ENCODE measurements at places on chromosomes 6 and 20. TPM values are rescaled to one million over a fixed set of nuclear protein-coding genes. Genes with fewer than 3 reads are reported as not detected.

- no peak for DNase-seq
Observed at GRCh38 chr20:59082077-59082740, 39.6 kb upstream of the PRELID3B start.

DNA sequence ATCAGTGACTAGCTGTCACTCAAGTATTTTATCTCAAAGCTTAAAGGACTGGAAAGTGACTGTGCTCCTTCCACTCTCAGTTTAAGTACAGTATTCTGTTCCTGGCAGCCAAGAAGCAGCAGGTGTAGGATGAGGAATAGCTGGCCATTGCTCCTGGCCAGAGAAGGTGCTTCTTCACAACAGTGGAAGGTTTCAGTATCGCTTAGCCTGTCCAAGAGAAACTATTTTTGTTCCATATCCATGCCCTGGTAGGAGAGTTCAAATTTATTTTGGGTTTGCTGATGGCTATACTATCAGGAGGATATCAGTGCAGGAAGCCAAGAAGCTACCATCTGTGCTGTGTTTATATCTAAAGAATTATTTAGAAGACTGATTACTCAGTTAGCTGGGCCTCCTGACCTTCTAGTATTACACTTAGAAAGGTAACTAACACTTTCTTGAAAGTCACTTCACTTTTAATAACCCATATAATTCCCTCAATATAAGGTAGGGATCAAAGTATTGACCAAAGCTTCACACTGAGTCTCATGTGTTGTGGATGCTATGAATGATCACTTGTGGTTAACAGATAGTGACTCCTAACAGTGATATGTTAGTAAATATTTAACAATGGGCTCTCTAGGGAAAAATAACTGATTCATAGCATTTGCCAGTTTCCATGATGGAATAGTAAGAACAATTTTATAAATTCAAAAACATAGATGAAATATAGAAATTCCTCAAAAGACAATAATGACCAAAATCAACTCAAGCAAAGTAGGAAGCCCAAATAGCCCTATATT is 99.9 kb downstream of the AIG1 start:
- DNase-seq = no peak

DNA sequence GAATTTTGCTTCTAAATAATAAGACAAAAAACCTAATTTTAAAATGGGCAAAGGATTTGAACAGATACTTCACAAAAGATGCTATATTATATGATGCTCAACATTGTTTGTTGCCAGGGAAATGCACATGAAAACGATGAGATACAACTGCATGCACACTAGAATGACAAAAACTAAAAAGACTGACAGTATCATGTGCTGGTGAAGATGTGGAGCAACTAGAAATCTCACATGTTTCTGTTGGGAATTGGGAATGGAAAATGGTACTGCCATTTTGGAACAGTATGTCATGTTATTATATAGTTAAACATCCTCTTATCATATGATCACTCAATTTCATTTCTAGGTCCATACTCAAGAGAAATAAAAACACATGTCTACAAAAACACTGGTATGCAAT is 13.4 kb upstream of the SNX9 start:
- DNase-seq = no peak

Gene HELZ2
- total RNA-seq = 35.6 TPM

Gene EPHA7
- 4.6 TPM for total RNA-seq

Data from ureter (tissue), 1 donor.